ENCODE measurements at places on chromosomes 11 and 22.

- no peak for DNase-seq
Observed at GRCh38 chr22:24471570-24471969, 23.6 kb upstream of the UPB1 start.

DNA sequence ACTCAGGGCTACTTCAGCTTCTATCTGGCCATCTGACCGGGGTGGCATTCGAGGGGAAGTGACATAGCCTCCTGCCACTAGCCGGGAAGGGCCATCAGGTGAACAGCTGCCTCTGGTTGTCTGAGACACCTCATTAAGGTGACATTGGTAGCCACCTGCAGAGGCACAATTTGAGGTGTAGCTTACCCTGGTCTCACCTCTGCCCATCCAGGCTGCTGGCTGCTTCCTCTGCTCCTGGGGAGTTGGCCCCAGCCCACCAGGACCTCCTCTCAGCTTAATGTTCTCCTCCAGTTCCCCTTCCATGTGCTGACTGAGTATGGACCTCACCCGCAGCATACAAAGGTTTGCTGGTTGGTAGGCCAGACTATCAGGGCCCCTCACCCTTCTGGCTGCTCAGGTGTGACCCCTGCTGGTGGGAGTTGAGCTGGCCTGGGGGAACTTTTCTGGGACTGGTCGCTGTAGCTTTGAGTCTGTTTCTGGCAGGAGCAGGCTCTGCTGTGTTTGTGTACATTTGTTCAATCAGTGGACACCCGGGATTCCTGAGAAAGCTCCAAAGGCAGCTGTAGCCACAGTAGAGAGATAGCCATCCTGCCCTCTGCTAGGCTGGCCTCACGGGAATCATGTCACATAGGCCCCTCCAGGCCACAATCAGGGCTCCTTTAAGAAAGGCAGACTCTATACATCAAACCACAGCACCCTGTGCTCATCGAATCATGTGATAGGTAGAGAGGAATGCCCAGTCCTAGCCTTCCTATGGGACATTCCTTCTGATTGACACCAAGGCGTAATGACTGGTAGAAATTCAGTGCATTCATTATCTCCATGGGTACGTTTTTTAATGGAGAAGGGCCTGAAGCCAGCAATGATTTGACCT, 295.1 kb upstream of the PLET1 start:
- peak; percentile 57 for DNase-seq

DNA sequence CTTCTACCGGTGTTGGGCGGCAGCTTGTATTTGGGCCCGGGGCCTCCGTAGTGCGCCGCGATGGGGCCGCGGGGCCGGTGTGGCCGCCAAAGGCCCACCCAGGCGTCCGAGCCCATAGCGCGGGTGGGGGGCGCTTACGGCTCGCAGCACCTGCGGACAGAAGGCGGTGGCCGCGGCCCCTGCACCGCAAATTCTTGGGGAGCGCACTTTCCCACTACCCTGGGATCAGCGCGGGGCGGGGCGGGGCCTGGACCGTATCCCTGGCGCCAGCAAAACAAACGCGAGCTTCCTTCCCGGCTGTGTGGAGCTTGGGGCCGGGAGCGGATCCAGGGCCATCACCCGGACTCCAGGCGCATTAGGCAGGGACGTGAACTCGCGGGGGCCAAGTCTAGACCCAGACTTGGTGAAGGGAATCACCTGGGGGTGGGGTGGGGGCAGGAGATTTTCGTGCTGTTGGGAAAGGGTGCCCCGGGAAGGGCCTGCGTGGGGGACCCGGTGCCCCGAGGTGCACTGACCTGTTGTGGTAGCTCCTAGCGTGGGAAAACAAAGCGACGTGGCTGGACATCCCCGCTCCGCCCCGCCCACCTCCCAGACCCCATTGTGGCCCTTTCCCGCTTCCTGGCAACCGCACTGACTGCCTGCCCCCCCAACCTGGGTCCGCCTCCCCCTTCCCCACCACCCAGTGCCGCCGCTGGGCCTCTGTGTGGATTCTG, 2.3 kb upstream of the TYMP start:
- peak; percentile 77 for DNase-seq

- DNase-seq = peak; percentile 5
Observed at GRCh38 chr22:27032091-27032761, 374.8 kb downstream of the MIAT start.

DNA sequence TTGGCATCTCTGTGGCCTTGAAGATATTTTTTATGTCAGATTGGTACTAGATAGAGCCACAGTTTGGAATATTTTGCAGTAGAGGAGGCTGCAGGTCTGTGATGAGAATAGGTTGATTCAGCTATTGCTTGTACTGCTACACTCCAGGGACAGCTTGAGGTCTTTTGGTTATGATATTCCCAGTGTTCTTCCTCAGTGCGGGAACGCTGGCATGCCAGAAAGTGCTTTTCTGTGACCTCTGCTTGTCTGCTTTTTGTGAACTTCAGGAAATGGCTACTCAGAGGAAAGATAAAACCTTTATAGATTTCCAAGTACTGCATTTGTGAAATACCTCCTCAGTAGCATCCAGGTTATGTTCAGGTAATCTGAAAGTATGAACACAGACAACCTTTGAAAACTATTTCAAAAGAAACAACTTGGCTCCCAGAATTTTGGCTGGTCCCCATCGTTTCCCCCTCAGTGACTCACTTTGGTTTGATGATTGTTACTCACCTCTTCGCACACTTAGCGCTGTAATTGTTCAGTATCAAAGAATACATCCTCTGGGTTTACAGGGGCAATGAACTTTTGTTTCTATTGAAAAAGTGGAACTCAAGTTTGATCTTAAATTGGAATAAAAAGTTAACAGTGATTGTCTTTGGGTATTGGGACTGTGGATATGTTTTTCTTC, 191.4 kb downstream of the HIPK3 start:
- DNase-seq = peak; percentile 16
